ENCODE measurements at places on chromosomes 16 and 17.

DNA sequence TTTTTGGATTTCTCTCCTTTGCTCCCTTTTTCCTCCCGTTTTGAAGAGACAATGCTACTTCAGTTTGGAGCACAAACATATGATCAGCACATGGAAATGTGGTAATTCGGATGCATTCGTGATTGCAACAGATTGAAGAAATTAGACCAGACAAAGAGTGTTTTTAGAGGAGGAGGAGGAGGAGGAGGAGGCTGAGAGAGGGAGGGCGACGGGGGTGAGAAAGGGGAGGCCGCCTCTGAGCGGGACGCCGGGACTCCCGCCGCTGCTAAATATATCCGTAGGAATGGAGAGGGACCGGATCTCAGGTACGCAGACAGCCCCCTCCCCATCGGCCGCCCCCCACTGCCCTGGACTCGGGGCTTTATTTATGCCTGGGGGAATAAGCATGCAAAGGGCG, 179.3 kb downstream of the SEC14L1 start:
- DNase-seq, result no peak

DNA sequence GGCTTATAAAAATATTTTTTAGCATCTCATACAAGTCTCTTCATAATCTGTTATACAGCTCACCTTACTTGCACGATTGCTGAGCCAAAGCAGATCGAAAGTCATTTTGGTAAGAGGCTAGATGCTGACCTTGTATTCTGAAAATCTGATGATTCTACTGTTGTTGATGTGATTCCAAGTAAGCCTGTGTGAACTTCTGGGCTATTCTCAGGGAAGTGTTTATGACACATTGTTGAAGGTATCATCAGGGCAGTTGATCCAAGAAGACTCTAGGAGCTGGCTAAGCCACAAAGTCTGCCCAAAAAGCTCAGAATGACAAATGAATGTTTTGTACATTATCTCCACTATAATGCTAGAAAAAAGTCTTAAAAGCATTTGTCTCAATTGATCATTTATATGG, 16.0 kb downstream of the OMG start:
- no peak for DNase-seq

- peak; percentile 34 for DNase-seq
These were observed 7.8 kb upstream of the C17orf99 start for GRCh38 chr17:78138204-78139060.

GRCh38 chr16:84454611-84455010, 49.8 kb downstream of the MEAK7 start:
- DNase-seq, result no peak

DNA sequence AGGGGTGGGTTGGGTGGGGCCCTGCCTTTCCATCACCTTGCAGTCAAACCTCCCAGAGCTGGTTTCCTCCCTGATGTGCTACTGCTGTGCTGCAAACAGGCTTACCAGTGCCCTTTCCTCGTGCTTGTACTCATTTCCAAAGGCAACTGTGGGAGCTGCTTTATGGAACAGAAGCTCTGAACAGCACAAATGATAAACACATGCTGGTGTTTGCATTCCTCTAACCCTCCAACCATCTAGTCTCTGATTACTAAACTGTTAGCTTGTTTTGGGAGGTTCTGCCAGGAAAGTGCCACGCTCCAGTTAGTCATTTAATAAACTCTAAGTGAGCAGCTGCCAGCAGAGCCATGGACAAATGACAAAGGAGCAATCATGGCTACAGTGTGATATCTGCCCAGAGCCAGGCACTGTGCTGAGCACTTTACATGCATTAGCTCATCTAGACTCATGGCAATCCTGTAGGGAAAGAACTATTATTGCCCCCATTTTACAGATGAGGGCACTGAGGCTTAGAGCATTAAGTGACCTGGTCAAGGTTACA, 110.4 kb downstream of the VAT1L start:
- DNase-seq, result no peak

DNA sequence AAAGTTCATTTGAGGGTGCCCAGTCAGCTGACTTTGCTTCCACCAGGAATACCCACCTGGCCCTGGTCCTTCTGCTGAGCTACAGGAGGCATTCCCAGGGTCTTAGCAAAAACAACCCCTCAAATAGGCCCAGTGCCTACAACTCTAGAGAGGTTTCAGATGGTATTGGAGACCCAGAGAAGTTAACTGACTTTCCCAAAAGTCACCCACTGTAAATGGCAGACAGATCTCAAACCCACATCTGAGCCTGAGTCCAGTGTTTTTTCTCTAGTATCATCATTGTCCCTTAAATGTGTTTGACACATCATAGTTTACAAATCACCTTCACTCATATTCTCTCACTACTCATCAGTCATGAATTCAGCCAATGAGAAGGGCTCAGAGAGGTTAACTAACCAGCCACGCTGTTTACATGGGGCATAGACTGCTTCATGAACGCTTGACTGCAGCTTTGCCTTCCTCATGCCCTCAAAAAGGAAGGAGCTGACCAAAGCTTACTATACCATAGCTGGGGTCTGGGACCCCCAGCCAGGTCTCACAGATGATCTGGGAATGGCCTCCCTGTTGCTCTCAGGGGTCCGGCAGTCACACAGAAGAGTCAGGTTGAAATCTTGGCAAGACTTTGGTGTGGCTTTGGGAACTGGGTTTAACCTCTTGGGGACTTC, 3.7 kb downstream of the PHOSPHO1 start:
- no peak for DNase-seq

Data from activated T-cell treated with anti-CD3 and anti-CD28 coated beads, Interleukin-2, amount 50 U/mL, for 24 hours (primary cell).